ENCODE measurements at places on chromosomes 7 and 10.

DNA sequence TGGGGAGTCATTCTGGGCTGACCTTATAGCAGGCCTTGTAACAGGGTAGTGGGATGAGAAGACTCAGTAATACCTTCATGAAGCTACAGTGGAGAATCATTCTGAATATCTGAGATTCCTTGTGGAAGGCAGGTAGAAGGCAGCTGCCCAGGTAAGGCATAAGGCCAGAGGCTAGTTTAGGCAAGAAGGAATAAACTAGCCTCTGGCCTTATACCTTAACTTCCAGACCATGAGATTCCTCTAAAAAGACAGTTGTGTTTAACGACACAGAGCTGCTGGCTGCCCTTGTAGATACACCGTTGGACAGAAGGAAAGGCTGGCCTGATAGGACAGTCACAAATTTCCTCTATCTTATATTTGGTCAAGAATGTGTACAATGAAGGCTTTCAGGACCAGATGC, 268.2 kb downstream of the PLXDC2 start:
- DNase-seq, result no peak

- no peak for DNase-seq
Observed at GRCh38 chr7:148288592-148289151, 301.9 kb upstream of the C7orf33 start.

GRCh38 chr7:17384400-17384799, 85.9 kb downstream of the AHR start:
- no peak for DNase-seq

DNA sequence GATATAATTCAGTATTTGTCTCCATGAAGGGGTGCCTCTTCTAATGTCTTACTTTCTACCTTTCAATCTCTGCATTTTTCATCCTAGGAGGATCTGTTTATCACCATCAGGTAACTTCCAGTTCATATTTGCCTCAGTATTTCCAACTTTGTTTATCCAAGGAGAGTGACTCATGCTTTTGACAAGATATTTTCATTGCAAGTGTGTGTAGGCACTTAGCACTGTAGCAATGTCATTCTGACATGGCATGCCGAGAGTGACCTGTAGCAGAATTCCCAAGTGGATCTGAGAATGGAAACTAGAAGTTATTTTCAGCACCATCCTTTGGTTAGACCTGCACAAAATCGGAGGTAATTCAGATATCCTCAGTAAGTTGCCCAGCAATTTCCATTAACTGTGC, 129.9 kb downstream of the INHBA start:
- no peak for DNase-seq

- DNase-seq, result no peak
Observed at GRCh38 chr7:107661081-107661864, 645 bp downstream of the SLC26A4 start.

DNA sequence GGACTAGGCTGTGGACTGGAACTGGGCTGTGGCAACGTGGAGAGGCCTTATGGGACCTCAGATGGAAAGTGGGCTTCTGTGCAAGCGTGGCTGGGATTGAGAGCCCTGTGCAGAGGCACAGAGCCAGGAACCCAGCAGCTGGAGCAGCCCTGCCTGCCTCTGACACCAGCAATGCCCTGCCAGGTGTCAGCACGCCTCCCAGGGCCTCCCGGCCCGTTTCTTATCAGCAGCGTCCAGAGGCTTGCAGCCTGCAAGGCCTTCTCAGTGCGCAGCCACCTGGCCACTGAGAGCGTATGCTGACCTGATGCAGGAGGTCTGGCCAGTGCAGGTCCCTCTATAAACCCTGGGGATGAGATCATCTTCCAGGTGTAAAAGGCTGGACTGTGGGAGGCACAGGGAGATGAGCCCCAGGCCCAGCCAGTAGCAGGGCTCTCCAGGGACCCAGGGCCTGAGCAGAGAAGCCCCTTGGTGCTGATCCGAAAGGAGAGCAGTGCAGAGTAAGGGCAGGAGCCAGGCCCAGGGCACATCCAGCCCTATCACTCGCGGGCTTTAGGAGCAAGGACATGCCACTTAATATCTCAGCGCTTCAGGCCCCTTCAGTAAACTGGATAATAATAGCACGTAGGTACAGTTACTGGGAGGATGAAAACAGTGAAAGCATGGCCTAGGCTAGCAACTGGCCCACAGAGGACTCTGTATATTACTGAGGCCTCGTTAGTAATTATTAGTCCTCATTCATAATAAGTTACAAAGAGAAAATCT, 38.8 kb upstream of the ANTXRL start:
- no peak for DNase-seq

- no peak for DNase-seq
Observed at GRCh38 chr7:51101111-51101757, 215.4 kb downstream of the COBL start.

DNA sequence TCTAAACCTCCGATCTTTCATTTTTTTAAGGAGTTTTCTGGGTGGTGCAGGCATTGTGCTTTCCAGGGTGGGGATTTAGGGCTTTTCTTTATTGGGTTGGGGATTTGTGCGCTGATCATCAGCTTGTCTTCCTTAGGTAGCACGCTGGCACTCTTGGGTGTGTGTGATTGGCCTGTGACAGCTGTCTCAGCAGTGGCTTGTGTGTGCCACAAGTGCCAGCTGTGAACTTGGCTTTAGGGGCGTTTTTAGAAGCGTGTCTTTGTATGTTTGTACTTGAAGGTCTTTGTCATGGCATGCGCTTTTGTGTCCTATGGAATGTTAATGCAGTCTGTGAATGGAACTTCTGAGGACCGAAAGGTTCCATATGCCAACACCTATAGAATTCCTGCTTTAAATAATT, 788 bp downstream of the AKAP9 start:
- no peak for DNase-seq

DNA sequence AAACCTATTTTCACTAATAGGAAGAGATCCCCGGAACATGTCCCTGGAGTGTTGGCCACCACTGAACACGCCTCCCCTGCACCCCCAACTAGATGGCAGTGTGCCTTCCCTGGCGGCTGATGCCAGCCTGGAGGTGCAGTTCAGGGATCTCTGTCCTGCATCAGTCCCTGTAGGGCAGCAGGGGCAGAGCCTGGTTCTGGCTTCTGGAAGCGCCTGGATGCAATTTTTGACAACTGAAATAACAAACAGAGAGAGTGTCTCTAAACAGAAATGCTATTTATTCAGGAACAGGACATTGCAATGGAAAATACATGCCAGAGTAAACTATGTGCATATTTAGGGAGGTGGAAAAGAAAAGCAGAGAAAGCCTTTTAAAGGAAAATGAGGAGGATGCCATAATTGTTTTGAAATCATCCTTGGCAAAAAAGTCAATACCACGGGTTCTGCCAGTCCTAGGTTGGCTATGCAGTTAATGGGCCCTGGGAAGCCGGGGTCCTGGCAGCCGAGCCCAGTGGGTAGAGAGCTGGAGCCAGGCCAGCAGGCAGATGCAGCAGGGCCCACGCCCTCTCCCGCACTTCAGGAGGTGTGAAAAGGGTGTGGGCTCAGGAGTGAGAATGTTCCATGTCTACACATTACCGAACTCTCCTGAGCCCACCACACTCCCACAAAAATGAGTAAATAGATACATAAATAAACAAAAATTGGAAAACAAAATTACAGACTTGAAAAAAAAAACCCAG, 18.5 kb downstream of the ANTXRL start:
- no peak for DNase-seq

DNA sequence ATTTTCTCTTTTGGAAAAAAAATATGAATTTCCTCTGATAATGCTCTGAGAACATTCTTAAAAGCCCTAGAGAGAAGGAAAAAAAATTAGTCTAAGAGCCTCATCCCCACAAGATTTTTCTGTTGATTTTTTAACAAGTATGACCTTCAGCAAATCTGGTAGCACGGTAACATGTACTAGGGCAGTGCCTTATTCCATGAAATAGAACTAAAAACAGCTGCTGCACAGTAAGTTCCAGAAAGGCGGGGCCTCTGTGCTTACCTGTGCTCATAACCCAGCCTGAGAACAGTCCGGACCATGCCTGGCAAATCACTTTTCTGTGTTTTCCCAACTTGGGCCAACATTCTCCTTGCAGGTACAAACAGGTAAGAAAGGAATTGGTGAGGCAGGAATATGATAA, 519.1 kb upstream of the AKR1E2 start:
- DNase-seq, result no peak

DNA sequence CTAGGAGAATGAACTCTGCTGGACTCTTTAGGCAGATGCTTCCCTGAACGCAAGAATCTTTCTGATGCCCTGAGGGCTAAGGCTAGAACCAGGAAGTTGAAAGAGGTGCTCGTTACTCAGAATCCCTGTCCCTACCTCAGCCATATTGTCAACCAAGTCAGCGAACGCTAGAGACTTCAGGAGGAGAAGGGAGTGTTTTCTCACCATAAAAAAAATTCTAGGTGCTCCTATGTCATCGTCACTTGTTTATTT, 359.4 kb downstream of the PRPF18 start:
- DNase-seq, result no peak

- DNase-seq, result no peak
Observed at GRCh38 chr7:136148920-136149319, 171.8 kb upstream of the MTPN start.

DNA sequence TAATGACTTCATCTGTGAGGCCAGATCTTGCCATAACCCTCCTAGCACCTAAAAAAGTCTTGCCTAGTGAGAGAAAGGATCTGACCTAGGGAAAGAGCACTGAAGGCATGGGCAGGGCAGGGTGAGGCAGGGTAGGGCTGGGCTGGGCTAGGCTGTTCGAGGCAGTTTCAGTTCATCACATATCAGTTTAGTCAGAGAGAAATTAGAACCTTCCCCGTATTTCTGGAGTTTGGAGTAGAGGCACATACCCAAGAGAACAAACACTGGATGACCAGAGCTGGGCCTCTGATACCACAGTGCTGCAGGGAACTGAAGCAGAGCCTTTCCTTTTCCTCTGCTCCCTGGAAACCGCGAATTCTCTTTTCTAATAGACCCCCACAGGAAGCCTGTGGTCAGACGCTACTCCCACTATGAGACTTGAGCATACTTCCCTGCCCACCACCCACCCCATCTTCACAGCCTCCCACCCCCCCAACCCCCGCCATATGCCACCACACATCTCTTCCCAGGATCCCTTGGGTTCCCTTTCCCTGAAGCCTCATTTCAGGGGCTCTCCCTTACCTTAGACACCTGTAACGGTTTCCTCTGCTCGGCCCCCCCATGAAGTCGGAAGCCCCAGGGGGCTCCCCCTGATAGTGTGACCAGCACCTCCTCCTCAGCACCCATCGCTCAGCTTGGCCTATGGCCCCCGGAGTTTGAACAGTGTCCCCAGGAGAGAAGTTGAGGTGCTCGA, 406 bp downstream of the SYNPO2L start:
- no peak for DNase-seq

DNA sequence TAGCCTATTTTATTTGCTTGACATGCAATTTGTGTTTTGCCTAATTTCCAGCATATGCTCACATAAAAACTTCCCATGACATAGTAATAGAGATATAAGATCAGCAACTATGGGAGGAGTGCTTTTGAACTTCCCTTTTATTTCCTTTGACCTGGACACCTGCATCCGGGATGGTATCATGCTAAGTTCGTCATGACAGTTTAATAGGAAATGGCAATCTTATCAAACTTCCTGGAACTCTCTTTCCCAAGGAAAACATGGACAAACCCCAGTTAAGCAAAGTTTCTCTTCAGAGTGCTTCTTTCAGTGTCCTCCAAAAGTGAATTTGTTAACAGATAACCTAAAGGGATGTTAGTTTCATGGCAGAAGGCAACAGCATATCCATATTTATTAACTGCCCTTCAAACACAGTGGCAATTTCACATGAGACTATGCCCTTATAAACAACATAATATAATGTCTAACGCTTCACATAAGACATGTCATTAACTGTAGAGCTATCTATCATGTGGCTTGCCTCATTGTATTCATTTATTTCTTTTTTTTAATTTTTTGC, 474.7 kb upstream of the SEMA3A start:
- no peak for DNase-seq

DNA sequence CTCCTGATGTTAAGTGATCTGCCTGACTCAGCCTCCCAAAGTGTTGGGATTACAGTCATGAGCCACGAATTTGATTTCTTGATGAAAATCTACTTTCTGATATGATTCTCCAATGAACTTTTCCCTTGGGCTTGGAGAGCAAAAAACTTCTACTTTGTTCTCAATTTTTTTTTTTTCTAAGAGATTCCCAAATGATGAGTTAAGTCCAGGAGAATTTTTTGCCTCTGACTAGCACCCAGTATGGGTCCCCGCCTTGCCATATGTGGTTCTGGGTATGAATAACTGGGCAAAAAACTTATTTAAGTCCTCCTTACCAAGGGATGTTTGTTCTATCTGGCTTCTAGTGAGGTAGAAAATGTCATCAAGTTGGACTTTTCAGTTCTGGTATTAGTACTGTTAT, 147.9 kb upstream of the LYZL1 start:
- DNase-seq, result peak; percentile 79

- DNase-seq, result no peak
Observed at GRCh38 chr7:46393142-46393541, 472.1 kb upstream of the IGFBP3 start.

DNA sequence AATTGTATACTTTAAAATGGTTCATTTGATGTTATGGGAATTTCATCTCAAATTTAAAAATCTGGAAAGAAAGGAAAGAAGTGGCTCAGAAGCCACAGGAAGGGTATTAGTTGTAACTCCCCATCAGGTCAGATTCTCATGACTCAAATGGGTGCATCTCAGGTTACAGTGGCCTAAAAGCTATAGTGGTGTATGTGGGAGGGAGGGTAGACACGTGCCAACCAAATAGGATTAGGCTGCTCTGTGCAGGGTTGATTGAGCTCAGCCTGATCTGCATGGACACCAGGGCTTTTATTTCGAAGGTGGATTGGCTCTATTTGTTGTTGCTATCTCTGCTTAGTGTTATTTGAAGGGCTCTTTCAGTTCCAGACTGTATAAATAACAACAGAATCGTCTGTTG, 121.5 kb upstream of the PRR15 start:
- DNase-seq, result no peak

DNA sequence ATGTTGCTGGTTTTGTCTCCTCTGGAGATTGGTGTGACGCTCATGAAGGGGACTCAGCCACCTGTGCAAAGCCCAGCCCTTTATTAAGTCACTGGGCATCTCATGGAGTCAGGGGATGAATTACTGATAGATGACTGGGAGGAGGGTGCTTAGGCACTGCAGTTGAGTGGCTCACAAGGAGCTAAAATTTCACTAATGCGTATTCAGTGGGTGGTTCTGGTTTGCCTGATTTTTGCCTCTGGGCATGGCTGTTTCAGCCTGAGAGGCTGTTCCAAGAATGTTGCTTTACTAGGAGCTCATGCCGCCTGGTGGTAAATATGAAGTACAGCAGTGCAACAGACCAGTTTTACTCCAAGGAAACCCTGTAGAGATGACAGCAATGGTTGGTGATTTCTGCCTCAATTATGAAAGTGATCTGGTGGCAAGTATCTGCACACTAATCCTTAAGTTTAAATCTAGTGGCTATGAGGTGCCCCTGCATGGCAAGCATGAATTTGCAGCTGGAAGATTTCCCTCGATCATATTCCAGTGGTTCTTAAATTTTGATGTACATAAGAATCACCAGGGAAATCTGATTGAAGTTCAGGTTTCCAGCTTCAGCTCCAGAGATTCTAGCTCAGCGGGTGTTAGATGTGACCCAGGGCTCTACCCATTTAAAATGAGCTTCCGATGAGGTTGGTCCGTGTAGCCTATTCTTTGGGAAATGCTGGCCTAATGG, 19.9 kb downstream of the ACTA2 start:
- DNase-seq, result peak; percentile 60

- DNase-seq, result no peak
Observed at GRCh38 chr7:69803699-69804516, 205.6 kb downstream of the AUTS2 start.

GRCh38 chr7:36506820-36507219, 117.2 kb downstream of the ANLN start:
- no peak for DNase-seq
